ENCODE measurements at places on chromosomes 6 and 20.
A peak's percentile ranks its signal among the peaks of the same experiment; 100 is the strongest.

DNA sequence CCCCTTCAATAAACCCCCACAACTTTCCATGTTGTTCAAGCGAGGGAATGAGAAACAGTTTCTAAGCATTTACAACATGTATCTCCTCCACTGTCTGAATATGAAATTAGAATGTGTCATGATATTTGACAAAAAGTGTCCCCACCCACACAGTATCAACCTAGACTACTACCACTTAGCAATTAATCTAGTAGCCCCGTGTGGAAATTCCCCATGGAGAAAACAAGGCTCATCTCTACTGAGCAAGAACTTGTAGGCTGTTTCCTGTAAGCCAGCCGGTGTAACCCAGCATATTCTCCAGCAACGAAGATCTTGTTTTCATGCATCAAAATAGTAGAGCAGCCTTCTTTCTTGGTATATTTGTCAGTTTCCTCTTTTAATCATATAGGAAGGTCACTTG, 115.0 kb downstream of the IRF4 start:
- DNase-seq, result no peak

DNA sequence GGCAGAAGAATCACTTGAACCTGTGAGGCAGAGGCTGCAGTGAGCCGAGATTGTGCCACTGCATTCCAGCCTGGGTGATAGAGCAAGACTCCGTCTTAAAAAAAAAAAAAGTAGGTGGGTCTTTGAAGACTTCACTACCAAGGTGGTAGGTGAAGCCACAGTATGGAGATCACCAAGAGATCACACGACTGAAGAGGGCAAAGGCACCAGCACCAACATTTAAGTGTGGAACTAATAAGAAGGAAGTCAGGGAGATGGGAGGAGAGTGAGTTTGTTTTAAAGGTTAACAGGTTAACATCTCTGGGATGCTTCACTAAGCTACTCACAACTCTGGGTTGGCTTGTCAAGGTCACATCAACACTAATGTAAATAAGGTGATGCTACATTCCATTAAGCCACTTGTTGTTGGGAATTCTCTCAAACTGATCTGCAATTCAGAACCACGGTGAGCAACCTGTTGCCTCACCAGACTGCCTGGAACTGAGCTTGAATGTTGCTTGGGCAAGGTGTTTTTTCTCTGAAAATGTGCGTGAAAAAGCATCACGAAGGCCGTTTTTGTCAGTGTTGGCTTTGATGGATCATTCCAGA, 48.7 kb downstream of the KCTD20 start:
- DNase-seq, result no peak

- DNase-seq, result no peak
These were observed 1.7 kb downstream of the SOD2 start for GRCh38 chr6:159691133-159691962.

GRCh38 chr20:49186535-49187329, 1.4 kb downstream of the STAU1 start:
- DNase-seq, result no peak

- no peak for DNase-seq
These were observed 89.0 kb downstream of the IPCEF1 start for GRCh38 chr6:154267508-154268106.

GRCh38 chr20:56625837-56626236, 3.3 kb upstream of the TFAP2C start:
- no peak for DNase-seq

DNA sequence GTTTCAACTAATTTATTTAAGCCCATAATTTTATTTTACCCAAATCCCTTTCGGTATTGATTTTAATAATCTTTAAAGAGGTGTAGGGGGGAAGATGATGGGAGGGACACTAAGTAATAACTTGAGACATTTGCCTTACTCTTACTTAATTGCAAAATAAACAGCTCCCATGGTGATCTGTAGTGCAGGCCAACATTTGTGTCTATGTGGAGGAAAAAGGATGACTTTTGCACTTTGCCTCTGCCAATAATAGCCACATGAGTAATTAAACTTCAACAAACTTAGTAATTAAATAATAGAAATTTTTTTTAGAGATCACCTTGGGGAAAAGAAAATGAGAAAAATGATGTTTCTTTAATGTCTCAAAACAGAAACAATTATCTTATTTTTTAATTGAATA, 29.9 kb upstream of the CD2AP start:
- DNase-seq, result no peak

DNA sequence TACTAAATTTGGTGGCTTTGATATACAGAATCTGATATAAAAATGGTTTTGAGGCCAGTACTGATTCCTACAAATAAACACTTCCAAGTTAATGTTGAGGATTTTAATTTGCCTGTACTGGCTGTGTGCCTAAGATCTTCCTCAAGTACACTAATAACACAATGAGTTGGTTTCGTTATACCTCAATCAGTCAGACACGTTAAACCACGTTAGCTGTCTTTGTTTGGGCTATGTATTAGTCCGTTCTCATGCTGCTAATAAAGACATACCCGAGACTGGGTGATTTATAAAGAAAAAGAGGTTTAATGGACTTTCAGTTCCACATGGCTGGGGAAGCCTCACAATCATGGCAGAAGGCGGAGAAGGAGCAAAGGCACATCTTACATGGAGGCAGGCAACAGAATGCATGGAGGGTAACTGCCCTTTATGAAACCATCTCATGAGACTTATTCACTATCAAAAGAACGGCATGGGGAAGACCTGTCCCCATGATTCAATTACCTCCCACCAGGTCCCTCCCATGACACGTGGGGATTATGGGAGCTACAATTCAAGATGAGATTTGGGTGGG, 46.2 kb downstream of the NT5E start:
- DNase-seq, result no peak

- DNase-seq, result no peak
These were observed 57.3 kb downstream of the BCKDHB start for GRCh38 chr6:80163754-80164187.

GRCh38 chr6:79233611-79234149, 802 bp downstream of the HMGN3 start:
- peak; percentile 65 for DNase-seq

DNA sequence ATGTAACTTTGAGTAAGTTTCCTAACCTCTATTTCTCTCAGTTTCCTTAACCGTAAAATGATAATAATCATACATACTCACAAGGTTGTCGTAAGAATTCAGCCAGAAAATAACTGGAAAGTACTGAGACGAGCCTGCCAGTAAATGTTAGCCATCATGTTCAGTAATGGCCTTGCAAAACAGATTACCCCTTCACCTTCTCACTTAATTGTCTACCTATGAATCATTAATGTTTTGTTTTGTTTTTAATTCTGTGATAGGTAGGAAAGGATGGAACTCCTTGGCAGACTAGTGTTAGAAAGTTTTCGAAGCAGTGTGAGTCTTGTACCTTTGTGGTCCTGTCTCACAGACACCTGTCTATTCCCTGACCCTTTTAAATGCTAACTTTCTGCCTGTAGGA, 50.6 kb downstream of the MAPK14 start:
- DNase-seq, result no peak

- no peak for DNase-seq
These were observed 39.7 kb downstream of the TAF4 start for GRCh38 chr20:62025832-62026563.

GRCh38 chr20:18362916-18363315, 74.6 kb downstream of the ZNF133 start:
- DNase-seq, result no peak

DNA sequence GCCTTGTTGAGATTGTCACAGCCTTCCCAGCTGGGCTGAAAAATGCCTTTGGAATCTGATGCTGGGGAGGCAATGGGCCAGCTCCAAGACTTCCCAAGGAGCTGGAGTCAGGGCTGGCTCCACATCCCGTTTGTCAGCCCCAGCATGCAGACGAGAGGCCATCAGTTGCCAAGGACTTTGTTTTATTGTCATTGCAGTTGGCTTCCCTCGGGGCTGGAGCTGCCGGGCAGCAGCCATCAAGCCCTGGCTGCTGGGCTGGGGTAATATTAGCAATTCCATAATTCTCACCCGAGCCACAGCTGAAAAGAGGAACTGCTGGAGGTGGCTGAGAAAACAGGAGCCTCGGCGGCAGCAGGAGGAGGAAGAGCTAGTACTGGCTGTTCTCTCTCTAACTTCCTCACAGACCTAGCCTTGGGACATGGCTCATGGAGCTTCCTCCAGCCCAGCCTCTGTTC, 182.5 kb downstream of the CDC5L start:
- no peak for DNase-seq

DNA sequence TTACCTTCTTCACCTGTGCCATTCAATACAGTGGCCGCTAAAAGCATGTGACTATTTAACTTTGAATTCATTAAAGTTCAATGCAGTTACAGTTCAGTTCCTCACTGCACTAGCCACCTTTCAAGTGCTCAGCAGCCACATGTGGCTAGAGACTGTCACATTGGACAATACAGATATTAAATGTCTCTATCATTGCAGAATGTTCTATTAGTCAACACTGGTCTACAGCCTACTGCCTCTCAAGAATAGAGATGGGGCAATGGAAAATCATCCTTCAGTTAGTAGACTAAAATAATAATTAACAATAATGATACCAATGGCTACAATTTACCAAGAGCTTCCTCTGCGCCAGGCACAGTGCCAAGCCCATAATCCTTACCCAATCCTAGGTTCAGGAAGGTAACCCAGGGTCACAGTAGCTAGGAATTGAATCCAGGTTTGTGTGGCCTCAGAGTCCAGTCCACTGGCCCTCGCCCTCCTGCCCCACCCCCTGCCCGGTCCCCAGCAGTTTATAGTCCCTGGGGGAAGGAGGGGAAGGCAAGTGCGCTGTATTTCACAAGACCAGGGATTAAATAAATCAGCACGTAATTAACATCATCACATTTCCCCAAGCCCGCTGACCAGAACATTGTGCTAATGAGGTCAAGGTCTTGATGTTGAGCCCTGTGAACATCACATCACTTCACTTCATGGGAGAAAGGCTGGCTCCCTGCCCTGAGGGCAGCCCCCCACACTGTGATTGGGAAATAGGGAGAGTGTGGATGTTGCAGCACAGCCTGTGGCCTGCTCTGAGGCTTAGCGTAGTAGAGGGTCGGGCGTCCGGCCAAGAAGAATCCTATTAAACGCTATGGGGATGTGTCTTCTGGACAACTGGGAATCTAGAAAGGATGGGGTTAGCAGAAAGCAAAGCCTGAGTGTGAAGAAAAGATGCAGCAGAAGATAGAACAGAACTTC, 147.2 kb downstream of the VEGFA start:
- DNase-seq, result no peak

GRCh38 chr20:36658300-36658699, 12.3 kb upstream of the SLA2 start:
- no peak for DNase-seq

DNA sequence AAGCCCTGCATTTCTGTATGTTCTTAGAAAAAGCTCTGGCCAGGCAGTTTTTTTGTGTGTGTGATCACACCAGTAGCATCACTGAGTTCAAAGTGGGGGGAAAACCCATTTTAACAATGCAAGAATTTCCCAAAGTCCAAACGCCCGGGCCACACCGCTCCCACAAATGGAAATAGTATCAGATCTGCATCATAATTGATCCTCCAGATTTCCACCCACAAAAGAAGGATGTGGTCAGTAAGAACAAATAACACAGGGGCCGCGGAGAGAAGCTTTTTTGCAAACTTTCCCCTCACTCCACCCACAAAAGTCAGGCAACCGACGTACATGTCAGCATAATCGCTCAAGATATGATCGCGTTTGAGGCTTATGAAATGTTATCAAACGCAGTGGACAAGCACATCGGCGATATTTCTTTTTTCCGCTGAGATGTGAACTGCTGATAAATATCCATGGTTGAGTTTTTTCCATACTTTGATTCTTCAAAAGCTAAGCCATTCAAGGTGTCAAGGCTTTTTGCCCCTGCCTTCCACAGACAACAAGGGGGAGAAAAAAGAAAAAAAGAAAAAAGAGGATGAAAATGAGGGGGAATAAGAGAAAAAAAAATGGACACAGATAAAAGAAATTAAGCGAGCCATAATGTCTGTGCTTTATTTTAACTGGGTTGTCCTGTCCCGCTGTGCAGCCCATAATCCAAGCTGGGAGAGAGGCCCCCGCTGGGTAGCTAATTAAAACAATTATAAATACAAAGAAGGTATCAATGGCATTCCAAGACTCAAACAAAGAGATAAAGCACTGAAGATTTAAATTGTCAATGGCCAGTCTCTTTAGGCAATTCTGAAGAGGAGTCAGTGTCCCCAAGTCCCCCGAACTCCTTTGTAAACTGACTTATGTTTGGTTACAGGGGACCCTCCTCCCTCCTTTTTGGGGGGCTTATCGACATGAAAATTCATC, 143.5 kb downstream of the ZFP64 start:
- no peak for DNase-seq

- no peak for DNase-seq
These were observed 45.1 kb downstream of the BCAS1 start for GRCh38 chr20:54025251-54025771.

DNA sequence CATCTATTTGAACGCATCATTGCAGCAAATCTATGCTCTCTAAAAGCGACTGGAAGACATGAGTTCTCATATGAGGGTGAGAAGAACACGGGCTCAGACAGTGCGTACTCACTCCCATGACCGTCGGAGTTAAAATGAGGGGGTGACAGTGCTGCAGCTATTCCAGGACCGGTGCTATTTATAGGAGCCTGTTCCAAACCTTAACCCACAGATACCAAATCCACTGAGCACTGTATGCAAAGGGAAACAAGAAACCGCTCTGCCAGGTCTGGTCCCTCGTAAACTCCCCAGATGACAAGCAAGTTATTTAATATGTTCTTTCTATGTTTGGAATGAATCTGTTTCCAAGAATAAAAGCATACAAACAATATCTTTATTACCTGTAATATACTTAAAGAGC, 22.9 kb downstream of the PPP1R3G start:
- DNase-seq, result no peak

DNA sequence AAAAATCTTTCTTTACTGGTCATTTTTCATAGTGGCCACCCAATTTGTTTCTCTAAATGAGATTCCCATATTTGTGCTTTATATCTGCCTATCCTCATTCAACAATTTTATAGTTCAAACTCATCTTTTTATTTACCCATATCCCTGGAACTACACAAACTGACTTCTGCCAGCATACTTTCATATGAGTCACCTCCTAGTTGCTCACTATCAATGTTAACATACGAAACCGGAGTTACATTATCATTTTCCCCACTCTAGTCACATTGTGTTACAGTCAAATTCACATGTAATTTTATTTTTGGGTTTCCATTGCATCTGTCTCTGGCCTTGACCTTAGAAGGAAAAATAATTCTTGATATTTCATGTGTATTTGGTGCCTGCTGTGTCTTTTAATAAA, 499.4 kb downstream of the MAFB start:
- DNase-seq, result no peak

GRCh38 chr6:15264902-15265761, 19.3 kb downstream of the JARID2 start:
- no peak for DNase-seq

DNA sequence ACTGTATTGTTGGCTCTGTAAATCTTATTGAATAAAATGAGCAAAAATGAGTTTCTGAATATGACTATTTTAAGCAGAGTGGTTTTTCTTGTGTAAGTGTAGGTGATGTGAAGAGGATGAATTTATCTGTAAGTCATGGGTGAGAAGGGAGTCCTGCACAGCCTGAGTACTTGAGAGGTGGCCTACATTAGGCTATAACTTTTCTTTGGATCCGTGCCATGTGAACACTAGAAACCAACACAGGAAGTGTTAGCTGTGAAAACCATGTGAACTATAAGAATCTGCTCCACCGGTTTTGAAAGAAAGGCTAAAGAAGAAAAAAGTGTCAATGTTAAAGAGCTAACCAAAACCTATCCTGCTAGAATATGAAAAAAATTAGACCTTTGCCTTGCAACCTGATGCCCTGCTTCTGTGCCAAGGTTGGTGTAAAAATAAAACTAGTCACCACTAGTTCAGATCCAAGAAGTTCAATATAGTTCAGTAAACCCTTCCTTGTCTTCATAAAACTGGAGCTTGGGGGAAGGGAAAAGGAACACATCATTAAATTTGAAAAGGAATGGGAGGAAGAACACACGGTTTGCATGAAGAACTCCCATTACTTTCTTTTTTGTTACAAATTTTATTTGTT, 21.3 kb downstream of the PLCB1 start:
- no peak for DNase-seq
